ENCODE measurements at places on chromosomes 7 and 10. TPM values are rescaled to one million over a fixed set of nuclear protein-coding genes. Genes with fewer than 3 reads are reported as not detected.

The GJC3 gene
- total RNA-seq, result 0.47 TPM

DNA sequence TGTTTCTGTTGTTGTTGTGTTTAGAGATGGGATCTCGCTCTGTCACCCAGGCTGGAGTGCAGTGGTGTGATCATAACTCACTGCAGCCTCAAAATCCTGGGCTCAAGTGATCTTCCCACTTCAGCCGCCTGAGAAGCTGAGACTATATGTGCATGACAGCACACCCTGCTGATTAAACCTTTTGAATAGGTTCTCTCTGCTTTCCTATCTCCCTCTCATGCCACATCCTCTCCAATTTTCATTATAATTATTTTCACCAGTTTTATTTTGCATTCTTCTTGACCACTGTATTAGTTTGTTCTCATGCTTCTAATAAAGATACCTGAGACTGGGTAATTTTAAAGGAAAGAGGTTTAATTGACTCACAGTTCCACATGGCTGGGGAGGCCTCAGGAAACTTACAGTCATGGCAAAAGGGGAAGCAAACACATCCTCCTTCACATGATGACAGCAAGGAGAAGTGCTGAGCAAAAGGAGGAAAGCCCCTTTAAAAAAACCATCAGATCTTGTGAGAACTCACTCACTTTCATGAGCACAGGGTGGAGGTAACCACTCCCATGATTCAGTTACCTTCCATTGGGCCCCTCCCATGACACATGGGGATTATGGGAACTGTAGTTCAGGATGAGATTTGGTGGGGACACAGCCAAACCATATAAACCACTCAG, 12.9 kb downstream of the AGK start:
- no peaks in the 10 kb centered on the region for H3K27me3 ChIP-seq
- peak overlapping the region; percentile 88 for H3K27ac ChIP-seq
- DNase-seq, result peak; percentile 69
- peaks cover 90% of the 10 kb centered on the region for H3K36me3 ChIP-seq

- H3K36me3 ChIP-seq, result no peaks in the 10 kb centered on the region
- no peak overlapping the region for H3K27ac ChIP-seq
- peaks cover 2% of the 10 kb centered on the region for H3K27me3 ChIP-seq
- H3K4me3 ChIP-seq, result no peak overlapping the region
- no peaks in the 10 kb centered on the region for H3K4me1 ChIP-seq
Measured at GRCh38 chr7:126698909-126699308, 553.8 kb downstream of the GRM8 start.

GRCh38 chr10:21807180-21807579, 196.3 kb downstream of the DNAJC1 start:
- DNase-seq, result no peak
- H3K4me1 ChIP-seq, result no peaks in the 10 kb centered on the region
- H3K27ac ChIP-seq, result no peak overlapping the region
- no peaks in the 10 kb centered on the region for H3K27me3 ChIP-seq

GRCh38 chr10:67609996-67610793, 85.8 kb downstream of the CTNNA3 start:
- H3K4me3 ChIP-seq, result no peak overlapping the region
- no peaks in the 10 kb centered on the region for H3K36me3 ChIP-seq

DNA sequence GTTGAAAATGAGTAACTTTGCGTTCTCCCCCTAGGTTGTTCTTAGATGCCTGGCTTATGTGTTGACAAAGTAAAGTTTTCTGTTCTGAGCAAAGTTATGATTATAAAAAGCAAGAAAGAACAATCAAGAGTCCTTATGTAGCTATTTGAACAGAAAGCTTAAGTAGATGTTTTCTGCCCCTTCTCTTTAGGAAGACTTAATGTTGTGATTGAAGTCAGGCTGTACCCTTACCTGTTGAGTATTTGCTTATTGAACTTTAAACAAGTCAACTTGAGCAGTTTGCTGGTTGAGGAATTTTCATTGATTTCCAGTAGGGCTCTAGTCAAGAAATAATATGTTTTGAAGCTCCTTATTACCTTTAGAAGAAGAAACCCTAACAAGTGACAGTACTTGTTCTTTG, 33.9 kb upstream of the VDAC2 start:
- H3K27ac ChIP-seq, result no peak overlapping the region
- no peaks in the 10 kb centered on the region for H3K27me3 ChIP-seq
- DNase-seq, result no peak
- H3K4me1 ChIP-seq, result peaks cover 35% of the 10 kb centered on the region
- H3K4me3 ChIP-seq, result no peak overlapping the region
- peaks cover 25% of the 10 kb centered on the region for H3K36me3 ChIP-seq

The PRRT4 gene
- 0.20 TPM for total RNA-seq

DNA sequence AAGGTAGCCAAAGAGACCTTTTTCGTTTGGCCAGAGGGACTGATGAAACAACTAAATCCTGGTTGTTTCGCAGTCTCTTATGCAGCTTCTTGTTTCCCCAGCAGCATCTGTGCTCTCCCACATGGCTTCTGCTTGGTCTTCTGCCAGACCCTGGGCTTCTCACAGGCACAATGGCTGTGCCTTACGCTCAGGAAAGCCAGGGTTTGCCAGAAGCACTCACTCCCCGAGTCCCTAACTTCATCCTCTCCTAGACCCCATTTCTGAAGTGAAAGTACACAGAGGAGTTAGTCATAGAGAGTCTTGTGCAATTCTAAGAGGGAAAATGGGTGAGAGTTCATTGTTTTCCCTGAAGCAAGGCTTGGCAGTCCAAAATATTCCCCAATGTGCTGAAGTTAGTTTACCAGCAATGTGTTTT, 121.7 kb downstream of the EVX1 start:
- H3K27me3 ChIP-seq, result no peaks in the 10 kb centered on the region
- no peak overlapping the region for H3K4me3 ChIP-seq
- H3K36me3 ChIP-seq, result no peaks in the 10 kb centered on the region

DNA sequence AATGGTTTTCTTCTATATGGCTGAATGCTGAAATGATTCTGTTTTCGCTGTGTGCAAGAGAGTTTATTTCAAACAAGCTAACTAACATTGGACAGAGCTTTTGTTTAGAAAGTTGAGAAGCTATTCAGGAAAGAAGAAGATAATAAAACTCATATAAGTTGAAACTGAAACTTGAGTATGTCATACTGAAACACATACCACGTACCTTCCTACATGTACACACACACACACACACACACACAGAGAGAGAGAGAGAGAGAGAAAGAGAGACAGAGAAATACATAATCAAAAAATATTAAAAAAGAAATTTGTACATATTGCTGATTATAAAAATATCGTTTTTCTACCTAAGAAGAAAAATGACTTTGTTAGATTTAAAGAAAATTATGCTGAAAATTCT, 561.9 kb upstream of the KCND2 start:
- H3K27ac ChIP-seq, result no peak overlapping the region
- H3K27me3 ChIP-seq, result no peaks in the 10 kb centered on the region
- no peaks in the 10 kb centered on the region for H3K4me1 ChIP-seq

DNA sequence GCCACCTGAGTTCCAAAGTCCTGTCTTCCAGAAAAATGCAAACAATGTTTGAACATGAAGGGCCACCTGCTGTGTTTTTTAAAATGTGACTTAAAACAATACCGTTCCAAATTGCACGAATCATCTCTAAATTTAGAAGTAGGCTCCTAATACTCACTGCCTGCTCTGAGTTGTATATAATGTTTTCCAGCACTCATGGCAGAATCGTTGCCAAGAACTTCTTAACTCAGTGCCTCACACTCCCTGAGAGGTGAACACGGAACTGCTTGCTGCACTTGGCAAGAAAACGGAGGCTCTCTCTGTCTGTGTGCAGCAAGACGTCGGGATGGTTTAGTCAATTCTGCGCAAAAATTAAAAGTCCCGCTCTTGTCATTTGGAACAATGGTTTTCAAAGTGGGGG, 757.3 kb upstream of the AUTS2 start:
- no peaks in the 10 kb centered on the region for H3K36me3 ChIP-seq
- no peak for DNase-seq
- no peaks in the 10 kb centered on the region for H3K27me3 ChIP-seq
- no peak overlapping the region for H3K27ac ChIP-seq

- DNase-seq, result no peak
- peaks cover 28% of the 10 kb centered on the region for H3K4me1 ChIP-seq
- no peaks in the 10 kb centered on the region for H3K27me3 ChIP-seq
- peaks cover 14% of the 10 kb centered on the region for H3K36me3 ChIP-seq
Measured at GRCh38 chr7:112225006-112225405, 18.5 kb downstream of the ZNF277 start.

- H3K4me1 ChIP-seq, result peaks cover 23% of the 10 kb centered on the region
- peaks cover 2% of the 10 kb centered on the region for H3K36me3 ChIP-seq
- peak; percentile 41 for DNase-seq
- H3K27ac ChIP-seq, result peak overlapping the region; percentile 90
- H3K4me3 ChIP-seq, result no peak overlapping the region
Measured at GRCh38 chr7:129951226-129952085, 1.3 kb downstream of the UBE2H start.

GRCh38 chr7:72183835-72184234, 228.3 kb downstream of the CALN1 start:
- H3K4me1 ChIP-seq, result no peaks in the 10 kb centered on the region
- no peaks in the 10 kb centered on the region for H3K36me3 ChIP-seq
- H3K27ac ChIP-seq, result no peak overlapping the region
- H3K27me3 ChIP-seq, result no peaks in the 10 kb centered on the region
- DNase-seq, result no peak
- H3K4me3 ChIP-seq, result no peak overlapping the region

DNA sequence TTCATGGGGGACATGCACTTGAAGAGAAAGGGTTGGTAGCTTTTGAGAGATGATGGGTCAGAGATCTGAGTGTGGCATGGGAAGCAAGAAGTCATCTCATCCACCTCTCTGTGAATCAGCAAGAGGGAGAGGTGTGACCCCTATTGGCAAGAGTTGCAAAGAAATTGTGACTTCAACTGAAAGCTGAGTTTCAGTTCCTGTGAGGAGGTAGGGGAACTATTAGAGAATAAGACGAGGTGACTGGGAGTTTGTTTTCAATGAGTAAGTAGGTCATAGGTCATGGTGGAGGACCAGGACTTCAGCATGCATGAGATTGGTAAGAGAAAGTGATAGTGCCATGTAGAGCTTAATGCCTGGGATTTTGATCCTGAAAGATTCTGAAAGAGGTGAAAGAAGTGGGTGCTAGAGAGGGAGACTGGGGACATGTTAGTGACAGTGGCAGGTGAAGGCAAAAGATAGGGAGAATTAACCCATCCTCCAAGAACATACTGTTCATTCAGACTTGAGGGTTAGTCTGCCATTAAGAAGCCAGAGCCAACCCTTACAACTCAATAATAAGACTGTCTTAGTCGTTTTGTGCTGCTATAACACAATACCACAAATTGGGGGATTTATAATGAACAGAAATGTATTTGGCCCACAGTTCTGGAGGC, 75.5 kb upstream of the CAPZA2 start:
- peak; percentile 48 for DNase-seq
- no peaks in the 10 kb centered on the region for H3K4me1 ChIP-seq
- H3K4me3 ChIP-seq, result no peak overlapping the region
- H3K27ac ChIP-seq, result no peak overlapping the region
- peaks cover 2% of the 10 kb centered on the region for H3K27me3 ChIP-seq

DNA sequence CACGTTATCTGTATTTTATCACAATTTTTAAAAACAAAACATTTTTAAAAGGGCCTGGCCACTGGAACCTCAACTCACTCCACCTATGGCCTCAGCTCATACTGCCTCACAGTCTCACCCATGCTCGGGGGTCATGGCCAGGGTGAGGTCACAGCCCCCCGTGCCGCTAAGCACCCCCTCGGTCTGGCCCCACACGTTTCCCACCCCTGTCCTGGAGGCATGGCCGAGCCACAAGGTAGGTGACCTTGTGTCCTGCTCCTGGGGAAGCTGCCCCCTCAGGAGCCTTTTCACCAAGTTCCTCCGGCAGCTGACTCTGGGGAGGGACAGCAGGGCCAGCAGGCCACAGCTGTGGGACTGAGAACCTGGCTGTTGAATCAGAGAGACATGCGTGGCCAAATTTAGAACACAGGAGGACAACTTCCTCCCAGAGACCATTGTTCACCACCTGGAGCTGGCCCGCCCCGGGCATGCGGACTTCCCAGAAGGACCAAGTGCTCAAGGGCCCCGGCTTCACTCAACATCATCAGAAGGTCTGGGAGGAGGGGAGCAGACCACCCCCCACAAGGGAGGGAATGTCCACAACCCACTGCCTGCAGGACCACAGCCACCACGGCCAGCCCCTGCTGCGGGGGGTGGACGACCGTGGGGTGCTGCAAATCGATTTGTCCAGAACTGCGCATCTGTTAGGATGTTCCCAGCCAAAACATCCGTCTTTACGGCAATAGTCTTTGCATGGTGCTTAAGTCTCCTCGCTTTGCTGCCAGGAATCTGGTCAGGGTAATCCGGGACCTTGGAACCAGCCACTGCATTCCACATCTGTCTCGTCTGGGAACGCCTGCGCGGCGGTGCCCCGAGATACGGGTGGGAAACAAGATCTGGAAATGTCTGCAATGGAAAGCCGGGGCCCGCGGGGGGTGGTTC, 48.6 kb upstream of the PDGFA start:
- DNase-seq, result no peak
- H3K36me3 ChIP-seq, result peaks cover 2% of the 10 kb centered on the region
- H3K27me3 ChIP-seq, result no peaks in the 10 kb centered on the region
- peaks cover 2% of the 10 kb centered on the region for H3K4me1 ChIP-seq
- H3K4me3 ChIP-seq, result no peak overlapping the region
- H3K27ac ChIP-seq, result no peak overlapping the region

DNA sequence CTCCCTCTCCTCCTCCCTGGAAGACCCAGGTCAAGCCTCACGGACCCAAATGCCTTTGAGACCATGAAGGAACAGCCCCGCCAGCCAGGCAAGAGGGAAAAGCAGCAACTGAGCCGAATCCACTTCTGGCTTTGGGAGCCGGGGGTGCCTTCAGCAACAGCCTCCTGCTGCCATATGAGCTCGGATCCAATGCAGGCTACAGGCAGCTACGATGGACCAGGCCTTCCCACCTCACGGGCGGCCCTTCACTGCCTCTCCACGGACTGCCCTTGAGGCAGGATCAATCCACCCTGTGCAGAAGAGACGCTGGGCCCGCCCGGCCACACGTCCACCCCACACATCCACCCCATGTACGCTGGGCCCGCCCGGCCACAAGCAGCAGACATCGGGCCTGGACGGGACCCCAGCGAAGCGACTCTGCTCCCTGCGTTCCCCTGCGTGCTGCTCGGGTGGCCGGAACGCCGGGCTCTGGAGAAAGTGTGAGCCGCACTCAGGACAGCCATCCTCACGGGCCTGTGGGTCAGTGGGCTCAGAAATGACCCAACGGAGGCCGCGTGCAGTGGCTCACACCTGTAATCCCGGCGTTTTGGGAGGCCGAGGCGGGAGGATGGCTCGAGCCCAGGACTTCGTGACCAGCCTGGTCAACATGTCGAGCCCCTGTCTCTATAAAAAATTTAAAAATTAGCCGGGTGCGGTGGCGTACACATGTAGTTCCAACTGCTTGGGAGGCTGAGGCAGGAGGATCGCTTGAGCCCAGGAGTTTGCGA, 82.0 kb downstream of the FOXL3 start:
- no peaks in the 10 kb centered on the region for H3K27me3 ChIP-seq
- H3K36me3 ChIP-seq, result no peaks in the 10 kb centered on the region
- no peak overlapping the region for H3K4me3 ChIP-seq

- H3K4me3 ChIP-seq, result no peak overlapping the region
- DNase-seq, result no peak
- no peaks in the 10 kb centered on the region for H3K27me3 ChIP-seq
Measured at GRCh38 chr7:84714765-84715164, 472.1 kb downstream of the SEMA3D start.
